Neural crest cell (in vitro differentiated cells): ENCODE measurements at places on chromosomes 4 and X. TPM values are rescaled to one million over a fixed set of nuclear protein-coding genes. Genes with fewer than 3 reads are reported as not detected.

Gene CXCL10
- not detected in 2 replicates for total RNA-seq

Gene ATP2B3
- total RNA-seq: 0.05 and 0.11 TPM in 2 replicates

Gene RRH
- total RNA-seq: 0.16 TPM in 1 of 2 replicates, not detected in the other

GRCh38 chr4:127347936-127348335, 284.8 kb upstream of the INTU start:
- no peak for DNase-seq

DNA sequence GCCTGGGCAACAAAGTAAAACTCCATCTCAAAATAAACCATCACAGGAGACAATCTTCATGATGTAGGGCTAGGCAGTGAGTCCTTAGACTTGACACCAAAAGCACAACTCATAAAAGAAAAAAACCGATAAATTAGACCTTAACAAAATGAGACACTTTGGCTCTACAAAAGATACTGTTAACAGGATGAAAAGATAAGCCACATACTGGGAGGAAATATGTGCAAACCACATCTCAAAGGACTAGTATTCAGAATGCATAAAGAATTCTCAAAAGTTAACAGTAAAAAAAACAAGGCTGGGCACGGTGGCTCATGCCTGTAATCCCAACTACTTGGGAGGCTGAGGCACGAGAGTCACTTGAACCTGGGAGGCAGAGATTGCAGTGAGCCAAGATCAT, 13.2 kb downstream of the EFHC2 start:
- no peak for DNase-seq

GRCh38 chr4:55830716-55831115, 11.1 kb downstream of the EXOC1L start:
- DNase-seq: no peak

GRCh38 chr4:183395395-183395794, 49.0 kb upstream of the CDKN2AIP start:
- DNase-seq: no peak

- DNase-seq: no peak
Measured at GRCh38 chrX:13755254-13755653, 20.7 kb downstream of the OFD1 start.

GRCh38 chrX:18955676-18956075, 28.2 kb downstream of the PHKA2 start:
- no peak for DNase-seq

DNA sequence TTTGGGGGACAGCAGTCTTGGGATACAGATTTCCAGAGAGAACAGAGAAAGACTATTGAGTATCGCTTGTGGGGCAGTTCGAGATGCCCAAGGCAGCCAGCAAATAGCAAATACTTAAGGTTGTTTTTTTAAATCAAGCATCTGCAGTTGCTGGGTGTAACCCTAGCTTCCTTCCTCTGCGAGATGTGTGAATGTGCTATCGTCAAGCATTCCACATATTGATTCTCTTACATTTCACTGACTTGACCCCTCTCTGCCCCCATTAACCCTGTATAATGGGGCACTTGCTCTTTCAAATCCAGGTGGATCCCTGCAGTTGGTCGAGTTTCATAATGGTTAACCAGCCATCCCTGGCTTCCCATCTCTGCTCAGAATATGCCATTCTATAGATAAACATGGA, 23.5 kb downstream of the KCNE5 start:
- no peak for DNase-seq
